Uterus (tissue), 4 donors: ENCODE measurements at places on chromosomes 1 and 21. TPM values are rescaled to one million over a fixed set of nuclear protein-coding genes. Genes with fewer than 3 reads are reported as not detected.

Gene OR2M3
- total RNA-seq: under 0.01 TPM

- DNase-seq: no peak
- H3K36me3 ChIP-seq: no peaks in the 10 kb centered on the region
- H3K27ac ChIP-seq: no peak overlapping the region
- no peak overlapping the region for H3K4me3 ChIP-seq
- H3K4me1 ChIP-seq: no peaks in the 10 kb centered on the region
These were observed 17.8 kb downstream of the TMEM50A start for GRCh38 chr1:25355841-25356395.

DNA sequence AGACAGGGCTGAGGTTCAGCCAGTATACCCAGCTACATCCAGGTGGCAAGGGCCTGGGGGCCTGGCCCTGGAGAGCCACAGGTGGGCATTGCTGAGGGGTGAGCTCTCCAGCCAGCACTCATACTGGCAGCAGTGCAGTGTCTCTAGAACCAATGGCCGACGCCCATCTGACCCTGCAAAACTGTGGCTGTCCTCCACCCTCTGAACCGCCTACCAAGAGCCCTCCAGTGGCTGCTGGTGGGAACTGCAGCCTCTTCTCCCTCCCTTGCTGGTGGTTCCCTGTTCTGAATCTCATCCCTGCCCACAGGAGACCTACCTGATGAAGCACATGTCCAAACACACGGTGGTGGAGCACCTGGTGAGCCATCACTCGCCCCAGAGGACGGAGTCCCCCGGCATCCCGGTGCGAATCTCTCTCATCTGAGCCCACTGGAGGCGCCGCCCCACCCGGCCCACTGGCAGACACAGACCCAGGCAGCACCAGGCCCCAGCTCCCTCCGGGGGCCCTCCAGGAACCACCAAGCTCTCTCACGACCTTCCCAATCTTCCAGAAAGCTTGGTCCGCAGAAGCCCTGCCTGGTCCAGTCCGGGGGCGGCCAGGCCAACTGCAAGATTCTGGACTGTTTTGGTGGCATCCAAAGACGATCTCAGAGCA lies 22.1 kb downstream of the A3GALT2 start:
- H3K27me3 ChIP-seq: no peaks in the 10 kb centered on the region
- H3K36me3 ChIP-seq: no peaks in the 10 kb centered on the region
- DNase-seq: peak; percentile 64
- no peak overlapping the region for H3K4me3 ChIP-seq

- no peaks in the 10 kb centered on the region for H3K4me1 ChIP-seq
- H3K36me3 ChIP-seq: no peaks in the 10 kb centered on the region
These were observed 85.8 kb downstream of the NIBAN1 start for GRCh38 chr1:184888505-184888904.

Gene NCAM2
- total RNA-seq: 1.2 TPM

Gene MPL
- not detected for total RNA-seq

- H3K4me1 ChIP-seq: no peaks in the 10 kb centered on the region
- H3K4me3 ChIP-seq: peak within 1 kb of the TSS; percentile 33
- no peak within 1 kb of the TSS for H3K27ac ChIP-seq
- no peaks in the 10 kb centered on the region for H3K36me3 ChIP-seq
- no peak for DNase-seq
- no peaks in the 10 kb centered on the region for H3K27me3 ChIP-seq
These were observed at the start of gene BMP8B for GRCh38 chr1:39788758-39789570. TSS of gene BMP8B (minus strand) at chr1:39788865. CDS start at chr1:39788485, 380 bp downstream.

GRCh38 chr1:175841738-175842187 lies 98.4 kb upstream of the TNR start:
- no peaks in the 10 kb centered on the region for H3K27me3 ChIP-seq
- no peaks in the 10 kb centered on the region for H3K36me3 ChIP-seq
- H3K4me3 ChIP-seq: no peak overlapping the region
- DNase-seq: no peak

DNA sequence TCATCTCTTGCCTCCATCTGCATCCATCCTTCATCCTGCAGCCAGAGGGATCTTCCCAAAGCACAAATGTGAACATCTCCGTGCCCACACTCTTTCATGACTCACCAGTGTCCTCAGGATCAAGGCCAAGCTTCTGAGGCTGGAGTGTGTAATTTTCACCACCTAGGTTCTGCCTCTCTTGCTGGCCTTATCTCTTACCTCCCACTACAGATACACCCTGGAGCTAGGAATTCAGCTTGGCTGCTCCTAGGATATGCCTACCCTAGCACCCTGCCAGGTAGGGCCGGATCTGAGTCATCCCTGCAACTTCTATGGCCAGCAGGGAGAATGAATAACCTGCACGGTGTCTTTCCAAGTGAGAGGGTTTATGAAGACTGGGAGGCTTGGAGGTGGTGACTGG lies 208.7 kb upstream of the CSF3R start:
- H3K27ac ChIP-seq: no peak overlapping the region
- no peaks in the 10 kb centered on the region for H3K36me3 ChIP-seq
- no peak overlapping the region for H3K4me3 ChIP-seq

Gene SPOCD1
- total RNA-seq: not detected

Gene NBPF6
- total RNA-seq: not detected

Gene PMVK
- 3.3 TPM for total RNA-seq

- DNase-seq: no peak
- H3K27me3 ChIP-seq: no peaks in the 10 kb centered on the region
- H3K4me1 ChIP-seq: no peaks in the 10 kb centered on the region
These were observed 115.4 kb downstream of the TRABD2B start for GRCh38 chr1:47881505-47882442.

DNA sequence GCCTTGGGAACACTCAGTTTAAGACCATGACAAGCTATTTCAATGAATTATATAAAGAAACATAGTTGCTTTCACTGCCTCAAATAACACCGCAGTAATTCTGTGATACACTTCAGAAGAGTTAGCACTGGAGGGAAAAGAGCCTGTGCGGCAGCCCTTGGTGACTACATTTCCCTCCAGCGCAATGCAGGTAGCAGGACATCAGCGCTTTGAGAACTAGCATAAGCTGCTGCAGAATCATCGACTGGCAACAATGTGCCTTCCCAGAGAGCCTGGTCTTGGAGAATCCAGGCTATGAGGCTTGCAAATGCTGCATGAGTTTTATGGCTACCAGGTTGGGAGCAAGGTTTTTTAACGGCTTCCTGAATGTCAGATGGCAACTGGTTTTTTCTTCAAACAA lies 7.5 kb downstream of the NRIP1 start:
- H3K27me3 ChIP-seq: no peaks in the 10 kb centered on the region
- no peak overlapping the region for H3K4me3 ChIP-seq
- H3K36me3 ChIP-seq: no peaks in the 10 kb centered on the region
- H3K4me1 ChIP-seq: peaks cover 12% of the 10 kb centered on the region
- no peak for DNase-seq
- peak overlapping the region; percentile 58 for H3K27ac ChIP-seq

- H3K27me3 ChIP-seq: no peaks in the 10 kb centered on the region
- peak overlapping the region; percentile 44 for H3K4me3 ChIP-seq
- no peak for DNase-seq
- peak overlapping the region; percentile 98 for H3K27ac ChIP-seq
These were observed 22.6 kb downstream of the BTG2 start for GRCh38 chr1:203327684-203328457.

DNA sequence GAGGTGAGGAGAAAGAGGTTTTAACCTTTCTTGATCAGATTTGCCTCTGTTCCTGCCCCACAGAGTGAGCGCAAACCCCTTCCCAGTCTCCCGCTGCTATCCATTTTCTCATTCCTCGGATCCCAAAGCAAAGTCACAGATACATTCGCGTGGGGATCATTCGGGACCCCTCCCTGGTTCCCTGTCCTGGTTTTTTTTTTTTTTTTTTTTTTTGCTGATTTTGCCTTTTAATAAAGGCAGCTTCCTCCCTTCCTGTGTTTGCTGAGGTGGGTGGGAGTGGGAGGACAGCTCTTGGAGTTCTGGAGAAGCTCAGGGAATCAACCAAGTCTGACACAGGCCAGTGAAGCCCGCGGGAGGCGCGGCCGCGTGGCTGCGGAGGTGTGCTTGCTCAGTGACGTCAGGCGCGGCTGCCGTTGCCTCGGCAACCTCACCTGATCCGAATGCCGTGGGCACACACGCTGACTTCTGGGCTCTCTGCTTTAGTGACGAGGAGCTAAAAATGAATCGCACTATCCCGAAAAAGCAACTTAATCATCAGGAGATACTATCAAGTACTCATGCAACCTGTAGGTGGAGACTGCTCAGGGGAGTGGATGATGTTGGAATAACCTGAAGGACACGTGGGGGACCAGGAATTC lies 106.4 kb downstream of the TBX19 start:
- H3K27me3 ChIP-seq: no peaks in the 10 kb centered on the region
- no peak overlapping the region for H3K27ac ChIP-seq
- peaks cover 3% of the 10 kb centered on the region for H3K4me1 ChIP-seq

Gene NBPF26
- 68.7 TPM for total RNA-seq

Gene OR2G6
- total RNA-seq: not detected

Gene VSIG8
- not detected for total RNA-seq

- no peak for DNase-seq
- no peak overlapping the region for H3K4me3 ChIP-seq
- H3K4me1 ChIP-seq: no peaks in the 10 kb centered on the region
- no peak overlapping the region for H3K27ac ChIP-seq
These were observed 32.0 kb upstream of the TLR5 start for GRCh38 chr1:223175032-223175431.

DNA sequence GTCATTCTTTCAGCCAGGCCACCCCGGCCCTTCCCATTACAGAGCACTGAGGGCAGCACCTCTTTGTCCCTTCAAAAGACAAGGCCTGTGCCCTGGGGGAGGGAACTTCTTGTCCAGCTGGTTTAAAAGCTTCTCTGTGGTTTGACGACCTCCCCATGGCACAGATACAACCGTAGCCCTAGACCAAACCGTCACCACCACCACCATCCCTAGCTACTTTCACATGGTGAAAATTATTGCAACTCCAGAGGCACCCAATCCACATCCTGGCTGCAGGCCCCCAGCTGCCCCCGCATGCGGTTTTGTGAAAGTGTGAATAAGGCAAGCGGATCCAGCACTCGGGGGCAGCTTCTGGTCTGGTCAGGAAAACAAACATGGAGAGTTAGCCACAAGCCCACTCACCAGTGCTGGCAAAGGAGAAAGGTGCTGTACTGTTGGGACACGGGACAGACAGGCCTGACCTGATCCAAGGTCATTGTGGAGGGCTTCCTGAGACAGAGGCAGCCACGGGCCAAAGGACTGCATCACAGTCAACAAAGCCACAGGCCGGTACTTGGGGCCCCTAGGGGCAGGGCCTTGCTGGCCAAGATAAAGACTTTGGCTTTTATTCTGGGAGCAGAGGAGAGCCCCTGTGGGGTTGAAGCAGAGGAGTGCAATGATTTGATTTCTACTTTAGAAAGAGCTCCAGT lies 31.2 kb downstream of the CDCA8 start:
- H3K27me3 ChIP-seq: no peaks in the 10 kb centered on the region
- no peak overlapping the region for H3K4me3 ChIP-seq
- no peak for DNase-seq

Gene AMY1A
- total RNA-seq: not detected

Gene CTBS
- total RNA-seq: 3.1 TPM

DNA sequence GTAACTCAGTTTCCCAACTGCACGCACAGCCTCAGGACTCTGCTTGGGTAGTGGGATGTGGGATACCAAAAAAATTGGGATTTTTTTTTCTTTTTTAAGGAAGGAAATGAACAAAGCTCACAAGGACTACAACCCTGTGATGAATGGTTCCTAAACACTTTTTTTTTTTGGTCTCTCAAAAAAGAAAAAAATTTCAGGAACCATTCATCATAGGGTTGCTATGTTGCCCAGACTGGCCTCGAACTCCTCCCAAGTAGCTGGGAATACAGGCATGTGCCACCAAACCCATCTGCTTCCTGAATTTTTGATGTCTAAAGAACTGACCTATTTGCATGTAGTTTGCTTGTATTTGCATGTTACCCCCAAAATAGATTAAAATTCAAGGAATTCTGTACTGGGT lies 6.8 kb downstream of the MINDY1 start:
- no peaks in the 10 kb centered on the region for H3K36me3 ChIP-seq
- H3K4me1 ChIP-seq: peaks cover 7% of the 10 kb centered on the region
- H3K27ac ChIP-seq: no peak overlapping the region
- H3K4me3 ChIP-seq: no peak overlapping the region
- no peaks in the 10 kb centered on the region for H3K27me3 ChIP-seq

- H3K4me3 ChIP-seq: no peak overlapping the region
- H3K4me1 ChIP-seq: no peaks in the 10 kb centered on the region
- no peaks in the 10 kb centered on the region for H3K36me3 ChIP-seq
These were observed 69.2 kb downstream of the NOS1AP start for GRCh38 chr1:162138599-162139181.

Gene NR1I3
- total RNA-seq: not detected

Gene PTPRC
- 28.7 TPM for total RNA-seq

GRCh38 chr1:2480986-2481364 lies 4.9 kb downstream of the PLCH2 start:
- no peaks in the 10 kb centered on the region for H3K27me3 ChIP-seq
- no peak overlapping the region for H3K4me3 ChIP-seq
- no peaks in the 10 kb centered on the region for H3K36me3 ChIP-seq
- no peak for DNase-seq

DNA sequence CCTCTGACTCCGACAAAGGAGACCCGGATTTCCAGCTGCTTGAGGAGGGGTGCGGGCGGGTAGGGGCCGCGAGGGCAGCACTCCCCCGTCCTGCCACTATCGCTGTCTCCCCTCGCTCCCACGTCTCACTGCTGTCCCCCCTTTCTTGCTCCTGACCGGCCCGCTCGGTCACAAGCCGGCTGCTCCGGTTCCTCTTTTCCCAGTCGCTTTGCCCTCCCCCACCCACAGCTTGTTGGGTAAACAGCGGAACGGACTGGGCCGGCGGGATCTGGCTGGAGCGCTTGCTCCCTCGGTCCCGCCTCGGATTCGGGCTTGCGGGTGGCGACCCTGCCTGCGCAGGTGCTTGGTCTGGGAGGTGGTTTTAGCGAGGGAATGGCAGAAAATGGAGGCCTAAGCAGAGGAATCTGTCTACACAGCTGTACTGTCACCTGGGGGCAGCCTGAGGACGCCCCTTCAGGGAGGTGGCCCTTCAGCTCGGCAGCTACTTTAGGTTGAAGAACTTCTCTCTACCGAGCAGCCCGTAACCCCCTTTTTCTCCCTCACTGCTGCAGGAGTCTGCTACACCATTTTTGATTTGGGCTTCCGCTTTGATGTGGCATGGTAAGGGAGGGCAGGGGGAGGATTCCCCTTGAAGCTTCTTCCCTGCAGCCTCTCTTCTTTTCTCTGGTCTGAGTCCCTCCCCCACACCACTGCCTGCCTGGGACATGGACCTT lies 645 bp downstream of the ATP6V0B start:
- H3K36me3 ChIP-seq: no peaks in the 10 kb centered on the region
- peaks cover 4% of the 10 kb centered on the region for H3K4me1 ChIP-seq
- no peak for DNase-seq
- H3K27ac ChIP-seq: peak overlapping the region; percentile 83
- H3K27me3 ChIP-seq: no peaks in the 10 kb centered on the region
- H3K4me3 ChIP-seq: peak overlapping the region; percentile 65

- no peaks in the 10 kb centered on the region for H3K36me3 ChIP-seq
- no peaks in the 10 kb centered on the region for H3K4me1 ChIP-seq
- H3K4me3 ChIP-seq: no peak overlapping the region
- no peaks in the 10 kb centered on the region for H3K27me3 ChIP-seq
These were observed 14.0 kb downstream of the ATP5PO start for GRCh38 chr21:33901412-33902288.
